ENCODE measurements at places on chromosomes 4 and X.

DNA sequence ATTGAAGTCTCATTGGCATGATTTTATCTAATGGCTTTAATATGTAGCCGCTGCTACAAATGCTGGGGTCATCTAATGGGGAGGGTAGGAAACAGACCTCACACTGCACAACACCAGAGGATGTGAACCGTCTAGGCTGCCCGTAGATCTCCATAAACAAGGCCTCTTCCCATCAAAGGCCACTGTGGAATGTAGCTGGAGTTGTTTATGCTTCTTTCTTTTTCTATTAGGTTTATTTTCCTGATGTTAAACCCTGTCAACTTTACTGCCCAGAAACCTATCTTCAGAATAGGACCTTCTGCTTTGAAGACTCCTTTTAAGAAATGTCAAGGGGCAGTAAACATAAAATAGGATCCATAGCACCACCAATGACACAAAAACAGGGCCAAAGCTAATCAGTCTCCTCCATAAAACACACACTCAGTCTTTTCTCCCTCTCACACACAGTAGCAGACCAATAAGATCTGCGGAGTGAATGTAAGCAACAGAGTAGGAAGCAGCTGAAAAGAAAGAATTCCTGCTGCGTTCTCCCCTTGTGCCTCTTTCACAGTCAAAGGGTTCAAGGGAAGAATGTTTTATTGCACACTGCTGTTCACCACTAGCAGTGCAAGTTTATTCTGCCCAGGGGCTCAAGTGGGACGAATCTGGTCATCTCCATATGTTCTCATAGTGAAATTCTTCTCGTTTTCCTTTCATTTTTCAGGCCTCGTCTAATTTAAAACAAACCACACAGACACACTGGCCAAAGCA, 72.2 kb downstream of the MAML3 start:
- no peak for DNase-seq

DNA sequence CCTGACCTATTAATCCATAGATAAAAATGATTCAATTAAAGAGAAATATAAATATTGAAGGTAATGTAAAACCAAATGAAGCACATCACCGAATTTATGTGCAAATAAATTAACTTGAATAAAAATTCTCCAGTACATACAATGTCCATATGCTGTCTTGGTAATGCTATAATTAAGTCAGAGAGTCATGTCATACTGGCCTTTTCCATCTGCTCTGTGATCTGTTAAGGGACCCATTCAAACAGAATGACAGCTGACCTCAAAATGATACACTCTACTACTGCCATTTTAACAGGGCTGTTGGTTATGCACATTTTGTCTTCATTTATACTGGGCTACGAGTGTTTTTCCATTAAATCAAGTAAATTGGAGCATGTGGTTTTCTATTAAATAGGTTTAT, 99.3 kb downstream of the TEX13A start:
- DNase-seq: no peak

DNA sequence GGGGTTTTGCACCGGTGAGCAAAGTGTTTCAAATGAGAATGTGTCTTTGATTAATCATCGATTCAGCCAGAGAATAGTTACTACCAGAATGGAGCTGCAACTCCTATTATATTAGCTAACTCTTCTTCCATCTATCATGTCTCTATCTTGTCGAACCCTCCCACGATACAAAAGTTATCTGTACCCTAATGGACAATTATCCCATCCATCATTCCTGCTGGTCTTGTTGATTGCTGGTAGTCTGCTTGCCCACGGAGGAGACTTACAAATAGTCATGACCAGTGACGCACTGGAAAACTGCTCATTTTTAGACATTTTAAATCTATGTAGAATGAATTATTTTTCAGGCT, 67.5 kb downstream of the RTL9 start:
- no peak for DNase-seq

GRCh38 chrX:17741123-17741511, 3.8 kb downstream of the SCML1 start:
- DNase-seq: no peak

DNA sequence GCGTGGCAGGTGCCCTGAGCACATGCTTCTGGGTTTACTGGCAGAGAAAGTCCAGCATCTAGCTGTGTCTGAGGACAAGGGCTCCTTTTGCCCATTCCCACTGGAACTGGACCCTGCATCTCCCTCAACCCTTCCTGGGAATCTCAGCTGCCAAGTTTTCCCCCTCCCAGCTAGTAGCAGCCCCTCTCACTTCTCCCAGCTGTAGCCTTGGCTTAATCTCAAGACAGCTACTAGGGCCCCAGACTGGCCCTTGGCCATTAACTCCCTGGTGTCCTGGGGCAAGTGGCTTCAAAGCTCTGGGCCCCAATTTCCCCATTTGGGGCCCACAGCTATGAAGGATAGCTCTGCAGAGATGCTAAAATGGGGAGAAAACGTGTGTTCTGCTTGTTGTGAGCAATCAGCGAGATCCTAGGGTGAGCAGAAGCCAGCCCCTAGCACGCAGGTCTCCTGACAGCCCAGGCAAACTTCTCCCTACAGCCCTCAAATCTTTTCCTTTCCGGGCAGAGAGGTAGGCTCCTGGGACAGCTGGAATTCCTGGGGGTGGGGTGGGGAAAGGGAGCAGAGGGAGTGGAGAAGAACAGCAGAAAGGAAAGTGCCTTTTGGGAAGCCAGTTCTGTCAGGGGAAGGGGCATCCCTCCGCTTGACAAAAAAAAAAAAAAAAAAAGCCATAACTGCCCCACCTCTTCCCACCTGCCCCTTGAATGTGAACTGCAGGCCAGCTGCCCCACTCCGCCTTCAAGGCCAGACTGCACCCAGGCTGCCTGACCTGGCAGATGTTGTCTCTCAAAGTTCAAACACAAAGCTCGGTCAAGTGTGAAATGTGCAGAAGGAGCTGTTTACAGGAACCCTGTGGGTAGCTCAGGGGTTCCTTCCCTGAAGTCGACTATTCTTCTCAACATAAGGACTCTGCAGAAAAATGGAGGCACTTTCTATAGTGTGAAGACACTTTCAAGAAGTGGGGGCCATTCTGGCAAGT, 16.6 kb downstream of the FGD1 start:
- DNase-seq: no peak

DNA sequence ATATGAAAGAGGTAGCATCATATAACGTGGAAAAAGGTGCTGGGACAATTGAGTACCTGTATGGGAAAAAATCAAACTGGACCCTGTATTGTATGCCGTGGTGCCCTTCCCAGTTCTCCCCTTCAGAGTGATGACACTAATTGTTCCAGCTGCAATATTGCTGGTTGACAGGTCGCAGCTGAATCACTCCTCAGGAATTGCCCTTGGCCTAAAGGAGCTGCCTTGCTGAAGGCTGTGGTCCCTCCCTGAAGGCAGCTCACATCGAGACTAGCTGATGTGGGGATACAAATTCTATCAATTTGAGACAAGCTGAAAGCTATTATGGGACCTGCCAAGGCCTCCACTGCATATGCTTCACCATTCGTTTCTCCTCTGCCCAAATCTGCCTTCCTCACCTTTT, 39.3 kb upstream of the CXCL8 start:
- no peak for DNase-seq

- no peak for DNase-seq
Measured at GRCh38 chr4:56307423-56307822, 79.9 kb downstream of the AASDH start.

GRCh38 chrX:20523626-20524312, 257.1 kb upstream of the RPS6KA3 start:
- no peak for DNase-seq

- DNase-seq: no peak
Measured at GRCh38 chr4:108963910-108964309, 201.1 kb upstream of the ETNPPL start.

DNA sequence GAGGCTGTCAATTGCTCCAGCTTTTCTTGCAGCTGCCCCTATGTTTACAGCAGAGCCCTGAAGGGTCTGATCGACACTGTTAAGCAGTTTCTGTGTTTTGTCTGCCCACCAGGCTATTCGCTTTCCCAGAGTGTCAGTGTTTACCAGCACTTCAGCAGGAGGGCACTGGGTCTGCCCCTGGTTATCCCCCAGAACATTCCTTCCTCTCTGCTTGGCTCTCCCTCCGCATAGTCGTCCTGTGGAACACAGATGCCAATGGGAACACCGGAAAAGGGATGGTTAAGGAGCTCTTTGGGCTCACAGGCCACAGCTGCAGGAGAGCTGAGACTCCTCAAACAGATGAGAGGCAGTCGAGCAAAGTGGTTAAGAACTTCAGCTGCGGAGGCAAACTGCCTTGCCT, 71.3 kb upstream of the FBXW7 start:
- no peak for DNase-seq

DNA sequence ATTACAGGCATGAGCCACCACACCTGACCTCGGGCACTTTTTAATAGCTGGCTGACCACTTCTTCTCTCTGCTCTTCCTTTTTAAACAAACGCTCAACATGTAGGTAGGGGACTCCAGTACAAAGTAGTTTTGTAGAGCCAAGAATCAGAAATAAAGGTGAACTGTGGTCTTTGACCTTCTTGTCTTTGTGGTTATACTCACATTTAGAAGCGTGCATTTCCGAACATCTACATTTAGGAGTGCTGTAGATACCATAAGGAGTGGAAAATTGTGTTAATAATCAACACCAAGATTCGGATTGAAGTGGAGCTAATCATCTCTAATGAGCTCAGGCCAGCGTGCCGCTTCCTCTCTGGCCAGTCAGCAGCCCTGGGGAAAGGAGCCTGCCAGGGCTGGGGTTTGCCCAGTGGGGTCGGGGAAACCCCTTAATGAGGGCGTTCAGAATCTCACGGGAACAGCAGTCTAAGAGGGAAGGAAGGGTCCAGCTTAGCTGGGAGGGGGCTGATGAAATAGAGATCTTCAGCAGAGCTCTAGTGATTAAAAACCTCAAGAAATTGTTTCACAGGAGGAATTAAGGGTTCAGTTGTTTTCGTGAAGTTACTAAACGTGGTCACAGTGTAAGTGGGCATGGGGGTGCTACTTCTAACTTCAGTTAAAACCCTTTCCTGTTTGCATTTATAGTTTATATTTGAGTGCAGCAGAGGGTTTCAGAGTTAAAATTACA, 81.2 kb downstream of the GAB1 start:
- DNase-seq: no peak

GRCh38 chr4:111839141-111839540, 306.1 kb upstream of the FAM241A start:
- peak; percentile 83 for DNase-seq

- DNase-seq: peak; percentile 54
Measured at GRCh38 chr4:65023883-65024670, 614.8 kb upstream of the TECRL start.

DNA sequence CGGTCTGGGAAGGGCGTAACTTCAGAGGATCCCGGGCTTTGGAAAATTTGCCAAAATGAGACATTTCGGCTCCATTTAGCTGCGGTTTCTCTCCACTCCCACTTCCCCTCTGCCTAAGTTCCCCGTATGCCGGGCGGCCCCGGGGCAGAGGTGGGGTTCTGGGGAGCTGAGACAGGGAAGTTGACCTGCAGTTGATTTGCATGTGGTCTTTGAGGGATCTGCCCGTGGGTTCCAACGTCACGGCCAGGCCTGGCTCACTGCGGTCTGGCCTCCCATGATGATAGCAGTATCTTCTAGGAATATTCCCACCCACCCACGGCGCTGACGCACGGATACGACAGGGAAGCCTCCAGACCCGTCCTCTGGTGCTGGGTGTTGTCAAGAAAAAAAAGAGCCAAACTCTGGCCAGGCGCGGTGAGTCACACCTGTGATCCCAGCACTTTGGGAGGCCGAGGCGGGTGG, 27.3 kb upstream of the CRLF2 start:
- peak; percentile 59 for DNase-seq

- DNase-seq: no peak
Measured at GRCh38 chrX:9500584-9500983, 35.7 kb downstream of the TBL1X start.

- no peak for DNase-seq
Measured at GRCh38 chr4:115396034-115396433, 282.6 kb upstream of the NDST4 start.

DNA sequence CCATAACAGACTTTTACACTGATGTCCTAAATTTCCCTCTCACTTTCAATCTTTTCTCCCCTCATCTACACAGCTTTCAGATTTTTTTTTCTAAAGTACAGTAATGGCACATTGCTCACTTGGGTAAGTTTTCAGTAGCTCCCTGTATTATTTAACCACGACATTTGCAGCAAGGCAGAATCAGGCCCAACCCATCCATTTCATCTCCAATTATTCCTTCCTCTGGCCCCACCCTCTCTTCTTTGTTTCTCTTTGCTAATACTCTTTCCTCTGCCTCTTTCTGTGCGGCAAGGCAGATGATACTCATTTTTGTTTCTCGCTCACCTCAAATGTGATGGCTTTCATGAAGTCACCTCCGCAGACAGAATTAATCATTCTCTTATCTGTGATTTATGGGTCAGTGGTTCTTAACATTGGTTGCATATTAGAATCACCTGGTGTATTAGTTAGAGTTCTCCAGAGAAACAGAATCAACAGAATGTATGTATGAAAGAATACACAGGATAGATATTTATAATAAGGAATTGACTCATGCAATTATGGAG, 43.4 kb upstream of the GATB start:
- no peak for DNase-seq

- DNase-seq: no peak
Measured at GRCh38 chrX:129984111-129984958, 1.9 kb downstream of the BCORL1 start.

DNA sequence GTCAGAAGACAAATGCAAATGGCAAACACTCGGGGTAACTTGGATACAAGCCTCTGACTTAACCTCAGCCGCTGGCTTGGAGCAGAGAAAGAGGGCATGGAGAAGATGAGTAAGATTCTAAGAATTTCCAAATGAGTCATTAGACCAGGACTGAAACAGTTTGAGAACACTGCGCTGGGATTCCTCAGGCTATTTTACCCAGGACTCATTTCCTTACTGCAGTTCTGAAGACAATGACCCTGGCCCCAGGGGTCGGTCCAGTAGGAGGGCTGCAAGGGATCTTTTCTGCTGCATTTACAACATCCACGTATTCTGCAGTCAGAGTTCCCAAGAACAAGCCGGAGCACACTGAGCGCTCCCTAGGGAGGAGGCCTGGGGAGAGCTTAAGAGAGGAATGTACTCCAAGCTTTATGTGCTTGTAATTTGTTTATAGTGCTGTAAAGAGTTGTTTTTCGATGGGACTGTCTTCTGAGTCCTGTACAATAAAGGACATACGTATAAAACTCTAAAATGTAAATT, 27.3 kb upstream of the SORBS2 start:
- DNase-seq: peak; percentile 3

DNA sequence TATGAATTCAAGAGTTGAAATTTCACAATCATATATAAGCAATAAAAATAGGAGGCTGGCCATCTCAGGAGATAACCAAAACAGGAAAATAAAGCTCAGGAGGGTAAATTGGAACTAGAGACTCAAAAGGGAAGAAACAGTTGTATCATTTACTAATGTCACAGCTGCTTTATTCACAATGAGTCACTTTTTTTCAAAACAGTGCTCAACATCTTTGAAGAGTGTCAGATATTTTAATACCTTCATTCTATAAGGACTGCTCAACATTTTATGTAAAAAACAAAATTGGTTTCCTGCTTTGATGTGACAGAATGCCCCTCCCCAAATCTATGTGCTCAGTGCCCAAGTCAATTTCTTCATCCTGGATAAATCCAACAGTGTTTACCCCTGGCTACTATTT, 97.7 kb downstream of the DDX60 start:
- no peak for DNase-seq

Measured in globus pallidus (tissue), 1 donor.